ENCODE measurements at places on chromosomes 3 and 15.

GRCh38 chr3:170621256-170621655 is 35.4 kb upstream of the SLC7A14 start:
- DNase-seq: no peak

DNA sequence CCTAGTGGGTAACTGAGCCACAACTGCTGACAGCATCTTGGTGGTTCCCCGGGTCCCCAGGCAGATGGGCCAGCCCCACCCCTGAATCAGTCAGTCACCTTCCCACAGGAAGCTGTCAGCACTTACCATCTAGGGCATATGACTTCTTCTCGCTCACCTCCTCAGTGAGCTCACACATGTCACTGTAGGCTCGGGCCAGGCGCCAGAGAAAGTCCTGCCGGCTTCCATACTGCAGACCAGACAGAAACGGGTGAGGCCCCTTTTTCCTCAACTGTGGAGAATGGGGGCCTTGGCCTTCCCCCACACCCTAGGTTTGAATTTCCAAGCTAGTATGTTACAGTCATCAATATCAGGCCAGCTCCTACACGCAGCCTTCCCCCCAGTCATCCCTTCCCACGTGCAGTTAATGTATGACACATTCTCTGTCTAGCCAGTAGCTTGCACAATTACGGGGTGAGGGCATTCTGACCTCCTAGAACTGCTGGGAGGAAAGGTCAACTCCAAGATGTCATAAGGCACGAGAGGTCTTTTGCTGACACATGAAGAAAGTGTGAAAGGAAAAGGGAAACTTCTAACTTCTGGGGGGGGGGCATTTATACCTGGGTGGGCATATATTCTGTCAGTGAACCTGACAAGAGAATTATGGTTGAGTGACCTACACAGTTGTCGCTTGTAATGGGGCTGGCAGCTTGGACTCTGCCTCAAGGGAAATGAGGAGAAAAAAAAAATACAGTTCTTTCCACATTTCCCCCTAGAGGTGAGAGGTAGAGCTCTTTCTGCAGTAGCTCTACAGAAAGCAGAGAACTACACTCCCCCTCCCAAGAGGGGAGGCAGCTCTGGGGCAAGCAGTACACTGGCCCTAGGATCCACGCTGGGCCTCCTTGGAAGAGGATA is 10.9 kb downstream of the RMDN3 start:
- DNase-seq: peak; percentile 64

- DNase-seq: no peak
Observed at GRCh38 chr3:38487323-38487722, 8.8 kb upstream of the EXOG start.

GRCh38 chr15:62558640-62559380 is 393.7 kb upstream of the C2CD4B start:
- no peak for DNase-seq

GRCh38 chr3:107555359-107555758 is 32.6 kb downstream of the BBX start:
- DNase-seq: no peak

DNA sequence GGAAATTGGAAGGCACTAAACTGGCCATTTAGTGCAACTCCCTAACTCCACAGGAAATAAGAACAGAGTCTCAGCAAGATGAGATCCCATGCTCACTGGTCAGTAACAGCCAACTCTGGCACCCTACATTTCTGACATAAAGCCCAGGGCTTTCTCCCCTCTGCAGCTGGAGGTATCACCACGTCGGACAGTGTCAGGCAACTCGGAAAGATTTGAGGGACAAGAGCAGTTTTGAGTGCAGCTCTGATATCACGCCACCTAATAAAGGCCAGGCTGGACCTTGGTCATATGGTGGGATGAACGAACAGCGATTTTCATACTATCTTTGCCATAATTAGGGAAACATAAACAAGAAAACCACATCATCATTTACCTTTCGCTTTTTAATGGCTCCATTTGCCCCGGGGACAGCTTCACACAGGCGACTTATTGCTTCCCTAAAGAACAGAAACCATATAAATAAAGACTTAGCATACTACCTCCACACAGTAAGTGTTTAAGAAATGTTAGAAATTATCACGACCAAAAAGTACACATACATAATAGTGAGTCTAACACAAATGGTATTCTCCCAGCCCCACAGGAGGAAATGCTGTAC is 12.5 kb downstream of the EID1 start:
- DNase-seq: no peak

- DNase-seq: no peak
Observed at GRCh38 chr3:188352196-188352927, 198.4 kb downstream of the LPP start.

DNA sequence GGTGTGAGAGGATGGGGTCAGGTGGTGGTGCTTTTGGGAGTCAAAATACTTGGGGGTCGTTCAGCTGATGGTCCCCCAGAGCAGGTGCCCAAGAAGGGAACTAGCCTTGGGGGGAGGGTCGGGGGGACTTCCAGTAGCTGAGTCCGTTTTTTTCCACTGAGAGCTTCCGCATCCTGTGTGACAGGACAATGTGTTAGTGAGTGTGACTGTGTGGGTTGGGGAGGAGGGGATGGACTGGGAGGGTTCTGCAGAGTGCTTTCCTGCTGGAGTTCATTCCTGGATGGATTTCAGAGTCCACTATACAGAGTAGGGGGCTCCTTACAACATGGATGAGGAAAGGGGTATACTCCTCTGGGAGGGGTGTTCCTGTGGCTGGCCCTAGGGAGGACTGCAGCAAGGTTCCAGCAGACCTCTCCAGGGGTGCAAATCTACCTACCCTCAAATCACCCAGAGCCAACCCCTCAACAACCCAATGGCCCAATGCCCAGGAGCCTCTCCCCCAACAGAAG is 601 bp upstream of the HYAL2 start:
- DNase-seq: no peak

- DNase-seq: no peak
Observed at GRCh38 chr15:91515188-91515754, 338.2 kb upstream of the SLCO3A1 start.

DNA sequence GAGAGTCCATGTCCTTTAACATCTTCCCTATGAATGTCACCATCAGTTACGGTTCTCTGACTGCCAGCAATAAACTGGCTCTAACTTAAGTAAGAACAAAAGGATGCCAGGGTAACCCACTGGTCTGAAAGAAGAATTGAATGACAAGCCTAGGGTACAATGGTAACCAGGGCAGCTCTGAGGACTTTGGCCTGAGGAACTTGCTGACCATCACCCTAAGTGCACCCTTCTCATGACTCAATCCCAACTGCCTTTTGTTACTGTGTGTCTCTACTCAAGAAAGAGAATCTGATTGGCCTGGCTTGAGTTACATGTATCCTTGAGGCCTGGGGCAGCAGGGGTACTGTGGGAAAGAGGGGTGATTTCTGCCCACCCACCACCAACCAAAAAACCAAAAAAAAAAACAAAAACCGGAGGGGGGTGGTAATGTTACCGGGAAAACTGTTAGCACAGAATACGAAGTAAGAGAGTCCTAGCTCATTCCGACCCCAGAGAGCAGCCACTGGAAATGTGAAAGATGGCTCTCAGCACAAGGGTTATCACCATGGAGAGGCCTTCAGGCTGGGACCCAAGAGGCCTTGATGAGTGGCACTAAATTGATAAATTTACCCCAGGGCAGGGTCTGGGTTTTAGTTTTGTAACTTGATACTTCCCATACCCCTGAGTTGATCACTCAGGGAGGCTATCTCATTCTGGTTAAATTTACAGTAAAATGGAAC is 9.3 kb upstream of the SLC28A1 start:
- DNase-seq: no peak

- no peak for DNase-seq
Observed at GRCh38 chr3:152308475-152308844, 39.7 kb downstream of the MBNL1 start.

- peak; percentile 55 for DNase-seq
Observed at GRCh38 chr3:56725175-56725574, 42.1 kb upstream of the TASOR start.

- DNase-seq: no peak
Observed at GRCh38 chr15:70280781-70281180, 183.1 kb upstream of the TLE3 start.

- no peak for DNase-seq
Observed at GRCh38 chr3:58848826-58849225, 182.3 kb upstream of the FAM3D start.

DNA sequence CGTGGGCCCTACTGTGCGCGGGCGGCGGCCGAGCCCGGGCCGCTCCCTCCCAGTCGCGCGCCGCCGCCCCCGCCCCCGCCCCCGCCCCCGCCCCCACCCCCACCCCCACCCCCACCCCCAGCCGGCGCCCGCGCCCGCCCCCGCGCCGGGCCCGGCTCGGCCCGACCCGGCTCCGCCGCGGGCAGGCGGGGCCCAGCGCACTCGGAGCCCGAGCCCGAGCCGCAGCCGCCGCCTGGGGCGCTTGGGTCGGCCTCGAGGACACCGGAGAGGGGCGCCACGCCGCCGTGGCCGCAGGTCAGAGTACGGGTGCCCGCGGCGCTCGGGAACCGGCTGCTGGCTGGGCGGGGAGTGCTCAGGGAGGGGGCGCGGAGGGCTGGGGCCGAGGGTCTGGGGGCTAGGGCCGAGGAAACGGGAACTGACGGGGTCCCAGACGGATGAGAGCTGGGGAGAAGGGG is 1.1 kb upstream of the PPARG start:
- no peak for DNase-seq

DNA sequence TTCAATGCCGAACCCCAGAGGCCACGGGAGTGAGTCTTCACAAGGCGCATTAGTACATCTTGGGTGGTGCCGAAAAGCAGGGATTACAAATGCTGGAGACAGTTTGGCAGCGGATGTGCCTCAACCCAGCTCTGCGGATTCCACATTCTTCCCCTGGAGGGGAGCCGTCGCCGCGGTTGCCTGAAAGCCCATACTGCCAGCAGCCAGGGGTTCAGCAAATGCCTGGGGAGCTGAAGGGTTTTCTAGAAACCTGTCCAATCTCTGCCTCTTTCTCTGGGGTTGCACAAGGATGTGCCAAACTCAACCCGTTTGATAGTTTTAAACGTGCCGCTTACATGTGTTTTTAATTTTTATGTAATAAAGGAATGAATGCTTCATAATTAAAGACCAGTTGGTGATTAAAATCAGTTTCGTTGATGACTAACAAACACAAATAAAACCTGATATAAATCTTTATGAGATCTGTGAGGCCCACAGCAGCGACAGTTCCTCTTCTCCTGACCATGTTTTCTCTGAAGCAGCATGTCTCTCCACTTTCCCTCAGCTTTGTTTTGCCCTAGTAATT is 74.6 kb upstream of the LEKR1 start:
- no peak for DNase-seq

- DNase-seq: no peak
Observed at GRCh38 chr3:13462125-13462629, 17.9 kb upstream of the HDAC11 start.

- no peak for DNase-seq
Observed at GRCh38 chr3:197686899-197687298, 49.8 kb downstream of the RUBCN start.

- peak; percentile 88 for DNase-seq
Observed at GRCh38 chr3:46946856-46947545, 29.5 kb downstream of the CCDC12 start.

- no peak for DNase-seq
Observed at GRCh38 chr15:36403351-36403750, 176.1 kb upstream of the CDIN1 start.

DNA sequence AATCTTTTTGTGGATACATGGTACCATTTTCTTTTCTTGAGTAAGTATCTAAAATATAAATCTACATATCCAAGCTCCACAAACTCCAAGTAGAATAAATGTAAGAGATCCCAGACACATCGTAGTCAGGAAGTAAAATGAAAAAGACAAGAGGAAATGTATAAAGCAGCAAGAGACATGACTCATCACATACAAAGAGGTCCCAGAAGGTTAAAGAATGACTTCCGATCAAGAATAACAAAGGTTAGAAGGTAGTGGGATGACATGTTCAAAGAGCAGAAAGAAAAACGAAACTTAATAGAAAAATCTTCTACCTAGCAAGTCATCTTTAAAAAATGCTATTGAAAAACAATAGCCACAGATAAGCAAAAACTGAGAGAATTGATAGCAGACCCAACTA is 705.8 kb downstream of the NR2F2 start:
- no peak for DNase-seq

GRCh38 chr3:73768524-73769308 is 144.0 kb upstream of the PDZRN3 start:
- DNase-seq: no peak

DNA sequence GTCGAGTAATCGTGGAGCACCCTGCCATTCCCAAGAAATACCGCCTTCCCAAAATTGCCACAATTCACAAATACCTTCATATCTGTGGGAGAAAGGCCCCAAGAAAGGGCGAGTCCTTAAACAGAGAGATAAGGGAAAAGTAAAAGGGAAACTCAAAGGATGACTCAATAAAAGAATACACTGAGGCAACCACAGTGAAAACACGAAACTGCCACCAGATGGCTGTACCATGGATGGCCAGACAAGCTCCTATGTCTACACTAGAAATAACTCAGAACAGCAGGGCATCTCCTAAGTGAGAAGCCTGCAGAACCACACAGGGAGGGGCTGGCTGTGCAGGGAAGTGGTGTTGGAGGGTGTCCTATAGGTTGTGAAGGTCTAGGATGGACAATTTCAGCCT is 25.0 kb downstream of the SRGAP3 start:
- DNase-seq: no peak

GRCh38 chr3:49567406-49567805 is 13.1 kb downstream of the BSN start:
- no peak for DNase-seq

DNA sequence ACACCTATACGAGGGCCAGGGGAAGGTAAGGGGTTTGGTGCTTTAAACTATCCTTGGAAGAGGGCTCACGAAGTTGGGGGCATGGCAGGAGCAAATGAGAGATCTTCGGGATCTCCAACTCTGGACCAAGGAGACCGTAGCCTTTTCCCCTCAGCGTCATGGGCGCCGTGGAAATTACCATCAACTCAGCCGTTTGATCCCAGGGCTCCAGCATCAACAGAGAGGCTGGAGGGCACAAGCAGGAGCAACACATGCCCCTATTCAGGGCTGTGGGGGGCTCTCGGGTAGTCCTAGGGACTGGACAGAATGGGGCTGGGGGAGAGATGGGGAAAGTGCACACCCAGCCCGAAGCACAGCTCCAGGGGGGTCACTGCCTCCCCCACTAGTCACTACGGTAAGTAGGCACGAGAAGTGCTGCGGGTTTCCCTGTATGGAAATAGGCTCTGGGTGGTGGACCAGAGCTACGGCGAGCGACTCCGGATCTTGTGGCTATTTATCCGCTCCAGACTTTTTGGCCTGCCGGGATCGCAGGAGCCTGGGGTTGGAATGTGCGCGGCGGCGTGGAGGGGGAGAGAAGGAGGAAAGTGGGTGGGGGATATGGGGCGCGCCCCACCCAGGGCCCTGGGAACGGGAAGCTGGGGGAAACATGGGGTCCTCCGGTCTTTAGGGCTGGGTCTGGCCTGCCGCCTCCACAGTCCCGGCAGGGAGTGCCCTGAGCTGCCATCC is 539 bp upstream of the LAMB2 start:
- DNase-seq: no peak

- no peak for DNase-seq
Observed at GRCh38 chr15:43441316-43441715, 51.6 kb downstream of the TP53BP1 start.

- no peak for DNase-seq
Observed at GRCh38 chr3:152291649-152292066, 22.9 kb downstream of the MBNL1 start.

Measured in activated gamma-delta T cell treated with Interleukin-2 at 50 U/mL for 16 hours (primary cell).